Stimulated activated CD4-positive, alpha-beta T cell treated with anti-CD3 and anti-CD28 coated beads, Interleukin-4, amount 100 ng/mL, for 48 hours (primary cell): ENCODE measurements at places on chromosomes 5 and 9.
A peak's percentile ranks its signal among the peaks of the same experiment; 100 is the strongest.

GRCh38 chr5:89595056-89595455 is 712.1 kb upstream of the MEF2C start:
- DNase-seq: no peak

DNA sequence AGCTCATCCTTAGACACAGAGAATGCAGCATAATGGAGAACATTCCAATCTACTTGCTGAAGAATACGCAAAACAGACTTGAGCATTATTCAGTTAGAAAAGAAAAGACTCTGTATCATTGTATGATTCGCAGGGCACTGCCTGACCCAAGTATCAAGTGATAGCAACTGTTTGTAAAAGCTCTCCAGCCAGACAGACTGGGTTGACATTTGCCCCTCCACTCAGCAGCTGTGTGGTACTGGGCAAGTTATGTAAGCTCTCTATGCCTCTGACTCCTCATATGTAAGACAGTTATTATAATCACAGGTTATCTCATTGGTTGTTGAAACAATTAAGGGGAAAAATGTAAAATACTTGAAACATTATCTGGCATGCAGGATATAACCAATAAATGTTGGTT is 505.0 kb downstream of the ELAVL2 start:
- DNase-seq: no peak

DNA sequence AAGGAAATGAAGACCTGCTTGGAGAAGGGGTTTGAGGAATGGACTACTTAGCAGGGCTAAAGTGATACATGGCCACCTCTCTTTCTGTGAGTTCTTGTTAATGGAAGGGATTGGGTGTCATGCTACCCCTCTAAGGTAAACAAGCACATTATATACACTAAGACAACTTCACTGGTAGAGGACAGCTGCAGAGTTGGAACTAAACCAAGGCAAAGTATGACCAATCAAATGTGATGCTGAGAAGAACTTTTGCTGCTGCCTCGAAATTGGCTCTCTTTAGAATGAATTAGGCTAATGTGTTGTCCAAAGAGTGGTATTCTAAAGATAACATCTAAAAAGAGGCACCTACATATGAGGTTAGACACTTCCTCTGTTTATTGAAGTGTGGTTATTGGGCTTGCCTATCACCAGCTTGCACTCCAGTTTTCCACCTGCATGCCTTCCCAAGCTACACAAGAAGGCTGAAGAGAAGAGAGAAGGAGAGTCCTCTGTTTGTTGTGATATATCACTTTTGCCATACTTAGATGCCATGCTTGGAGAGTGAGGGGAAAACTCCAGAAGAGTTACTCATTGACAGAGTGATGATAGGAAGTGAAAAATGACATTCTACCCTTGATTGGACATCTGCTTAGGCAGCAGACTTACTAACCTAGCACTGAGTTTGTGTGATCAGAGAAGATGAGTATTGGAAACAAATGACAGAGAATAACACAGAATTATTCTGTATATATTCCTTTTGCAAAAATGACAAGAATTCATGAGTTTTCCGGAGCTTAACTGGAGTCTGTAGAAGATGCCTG is 536.1 kb downstream of the ZNF608 start:
- no peak for DNase-seq

DNA sequence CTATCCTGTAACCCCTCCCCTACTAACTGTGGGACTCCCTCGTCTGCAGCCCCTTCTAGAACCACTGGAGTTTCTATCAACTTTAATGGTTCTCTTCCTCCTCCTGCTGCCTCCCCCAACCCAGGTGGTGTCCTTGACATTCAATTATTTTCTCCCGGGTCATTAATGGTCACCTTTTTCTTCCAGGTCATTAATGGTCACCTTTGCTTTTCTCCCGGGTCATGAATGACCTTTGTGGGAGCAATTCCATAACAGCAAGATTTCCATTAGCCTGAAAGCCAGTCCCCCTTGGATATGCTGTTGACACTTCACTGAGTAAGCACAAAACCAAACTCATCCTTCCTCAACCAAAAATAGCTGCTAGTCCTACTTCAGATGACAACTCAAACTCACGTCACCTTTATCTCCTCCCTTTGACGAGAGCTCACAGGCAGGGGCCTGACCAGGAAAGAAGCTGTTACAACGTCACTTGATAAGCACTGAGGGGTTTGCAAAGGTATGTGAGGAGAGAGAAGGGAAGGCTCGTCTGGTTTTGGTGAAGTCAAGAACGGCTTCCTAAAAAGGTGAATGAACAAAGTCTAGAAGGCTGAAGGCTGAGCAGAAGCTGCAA is 10.9 kb downstream of the CCDC127 start:
- no peak for DNase-seq

- peak; percentile 50 for DNase-seq
Observed at GRCh38 chr9:33452828-33453271, 5.5 kb upstream of the AQP3 start.

DNA sequence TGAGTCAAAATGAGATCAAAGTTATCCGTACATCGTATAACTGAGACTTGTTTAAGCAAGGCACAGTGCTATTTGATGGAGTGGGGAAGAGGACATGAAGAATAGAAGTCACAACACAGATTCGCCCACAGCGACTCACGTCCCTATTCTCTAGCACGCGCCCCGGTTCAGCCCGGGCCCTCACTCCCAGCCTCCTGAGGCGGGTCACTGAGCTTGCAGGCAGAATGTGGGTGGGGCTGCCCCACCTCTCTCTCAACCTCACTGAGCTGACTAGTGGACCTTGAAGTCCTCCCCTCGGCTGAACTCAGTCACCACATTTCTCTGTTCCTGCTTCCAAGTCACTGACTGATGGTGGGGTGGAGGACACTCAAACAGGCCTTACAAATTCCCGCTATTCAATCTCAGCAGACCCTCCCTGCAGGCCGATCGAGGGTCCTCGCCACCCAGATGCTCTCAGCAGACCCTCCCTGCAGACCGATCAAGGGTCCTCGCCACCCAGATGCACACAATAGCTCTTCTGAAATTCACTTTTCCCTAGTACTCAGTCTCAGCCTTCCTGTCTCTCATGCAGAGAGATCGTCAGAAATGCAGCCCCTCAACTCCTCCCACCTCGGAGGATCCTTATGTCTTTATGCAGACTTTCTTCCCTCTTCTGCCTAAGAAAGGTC is 12.9 kb downstream of the GLDC start:
- DNase-seq: no peak

- DNase-seq: no peak
Observed at GRCh38 chr9:70589571-70590314, 175.3 kb upstream of the KLF9 start.

DNA sequence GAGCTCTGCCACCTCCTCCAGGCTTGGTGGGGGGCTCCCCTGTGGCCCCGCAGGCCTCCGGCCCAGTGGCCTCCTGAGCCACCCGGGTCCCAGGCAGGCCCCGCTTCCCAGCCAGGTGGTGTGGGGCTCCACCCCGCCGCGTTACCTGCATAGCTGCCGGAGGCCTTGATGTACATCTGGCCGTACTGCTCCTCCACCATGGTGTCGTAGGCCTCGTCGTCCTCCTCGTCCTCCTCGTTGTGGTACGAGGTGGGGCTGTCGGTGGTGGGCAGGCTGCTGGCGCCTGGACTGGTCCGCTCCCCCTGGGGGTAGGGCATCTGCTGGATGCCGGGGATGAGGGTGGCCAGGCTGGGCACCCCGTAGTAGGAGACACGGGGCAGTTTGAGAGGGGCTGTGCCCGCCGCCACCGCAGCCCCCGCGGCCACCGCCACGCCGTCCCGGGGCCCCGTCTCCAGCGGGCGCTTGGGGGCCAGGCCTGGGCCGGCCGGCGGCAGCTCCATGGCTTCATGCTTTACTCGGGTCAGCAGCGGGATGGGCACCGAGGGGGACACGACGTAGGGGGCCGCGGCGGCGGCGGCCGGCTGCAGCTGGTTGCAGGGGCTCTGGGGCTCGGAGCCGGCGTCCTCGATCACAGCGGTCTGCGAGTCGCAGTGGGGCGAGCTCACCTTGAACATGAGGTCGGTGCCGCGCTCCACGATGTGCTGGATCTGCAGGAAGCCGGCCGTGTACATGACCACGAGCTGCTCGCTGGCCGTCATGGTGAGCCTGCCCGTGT is 45.4 kb downstream of the NACC2 start:
- DNase-seq: no peak

GRCh38 chr9:127423934-127424675 is at the start of gene ZNF79:
ZNF79 (plus strand) TSS chr9:127424382; CDS start chr9:127424788, 406 bp downstream.
- DNase-seq: peak; percentile 92

DNA sequence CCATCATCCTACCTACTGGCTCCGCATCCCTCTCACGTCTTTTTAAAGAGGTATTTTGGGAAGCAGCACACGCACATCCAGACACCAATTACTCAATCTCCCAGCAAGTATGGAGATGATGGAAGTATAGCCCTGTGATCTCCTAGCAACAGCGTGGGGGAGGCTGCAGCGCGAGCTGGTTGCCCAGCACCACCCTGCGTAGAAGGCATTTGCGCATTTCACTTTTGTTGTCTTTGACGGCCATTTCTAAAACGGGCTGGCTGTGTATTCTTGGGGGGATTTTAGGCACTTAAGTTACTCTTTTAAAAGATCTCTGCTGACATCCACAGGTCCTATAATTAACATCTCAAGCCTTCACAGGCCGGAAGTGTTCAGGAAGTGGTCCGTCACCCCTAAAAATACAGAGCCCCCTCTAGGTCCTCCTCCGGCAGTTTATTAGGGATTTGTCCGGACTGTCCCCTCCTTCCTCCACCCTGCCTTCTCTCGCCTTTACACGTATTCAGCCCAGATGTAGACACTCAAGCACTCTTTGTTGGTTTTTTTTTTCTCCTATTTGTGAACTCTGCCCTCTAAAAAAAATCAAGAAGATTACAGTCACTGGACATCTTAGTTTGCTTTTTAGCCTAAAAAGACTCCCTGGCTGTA is 371.4 kb downstream of the NTRK2 start:
- DNase-seq: no peak

GRCh38 chr9:23573800-23574199 is 252.2 kb downstream of the ELAVL2 start:
- DNase-seq: no peak

DNA sequence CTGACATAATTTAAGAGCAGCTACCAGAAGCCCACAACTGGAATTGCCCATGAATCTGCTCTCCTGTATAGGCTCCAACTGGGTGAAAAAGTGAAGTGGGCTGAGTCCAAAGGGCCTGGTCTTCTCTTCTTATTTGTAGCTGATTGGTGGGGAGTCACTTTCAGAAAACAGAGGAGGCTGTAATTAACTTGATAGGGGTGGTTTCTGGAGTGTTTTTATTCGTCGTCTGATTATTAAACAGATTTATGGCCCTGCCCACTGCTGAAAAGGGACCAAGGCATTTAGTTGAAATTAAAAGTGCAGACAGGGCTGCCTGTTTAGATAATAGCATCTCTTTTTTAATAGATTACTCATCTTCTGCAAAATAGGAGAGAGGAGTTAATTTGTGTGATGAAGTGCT is 81.0 kb upstream of the SAP30L start:
- no peak for DNase-seq

DNA sequence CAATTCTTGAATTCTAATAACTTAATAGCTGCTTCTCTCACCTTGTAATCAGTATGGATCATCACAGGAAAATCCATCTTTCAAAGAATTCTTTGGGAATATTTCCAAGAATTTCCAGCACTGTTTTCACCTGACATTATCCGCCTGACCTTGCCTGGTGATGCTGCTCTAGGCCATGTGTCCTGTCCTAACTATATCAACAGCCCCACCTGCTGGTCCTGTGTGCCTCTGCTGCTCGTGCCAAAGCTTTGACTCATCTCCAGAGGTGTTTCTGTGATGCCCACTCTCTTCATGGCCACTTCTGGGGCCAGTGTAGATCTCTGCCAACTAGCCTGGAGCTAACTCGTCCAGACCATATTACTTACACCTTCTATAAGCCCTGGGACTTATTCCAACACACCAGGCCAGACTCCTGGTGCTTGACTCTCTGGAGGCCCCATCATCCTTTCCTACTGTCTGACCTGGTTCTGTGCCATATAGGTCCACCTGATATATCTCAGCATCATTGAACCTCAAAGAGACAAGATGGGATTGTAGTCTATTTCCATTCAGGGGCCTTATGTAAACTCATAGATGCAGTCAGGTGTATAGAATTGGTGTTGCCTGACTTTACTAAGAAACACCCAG is 67.5 kb upstream of the CKMT2 start:
- DNase-seq: peak; percentile 48

DNA sequence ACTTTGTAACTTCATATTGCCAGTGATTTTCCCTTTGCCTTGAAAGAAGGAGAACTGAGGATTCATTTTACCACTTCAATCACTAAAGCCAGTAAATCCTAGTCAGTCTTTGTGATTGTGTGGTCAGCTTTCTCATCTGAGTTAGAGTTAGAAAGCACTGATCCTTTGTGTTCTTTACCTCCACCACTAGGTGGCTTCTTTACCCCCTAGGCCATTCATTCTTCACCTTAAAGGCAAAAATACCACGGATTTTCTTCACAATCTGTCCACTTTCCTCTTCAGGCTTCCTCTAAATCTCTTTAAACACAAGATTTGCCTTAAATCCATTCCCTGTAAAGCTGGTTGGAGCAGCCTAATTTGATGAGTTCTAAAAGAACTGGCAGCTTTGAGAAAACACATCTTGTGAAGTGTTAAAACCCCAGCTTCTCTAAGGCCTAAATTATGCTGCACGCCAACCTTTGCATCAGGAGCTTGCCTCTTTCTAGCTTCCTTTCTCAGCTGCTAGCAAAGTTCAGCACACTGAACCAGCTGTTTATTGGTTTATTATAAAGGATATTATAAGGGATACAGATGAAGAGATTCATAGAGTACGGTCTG is 20.4 kb downstream of the BDP1 start:
- no peak for DNase-seq

- DNase-seq: no peak
Observed at GRCh38 chr9:87088192-87088591, 140.9 kb upstream of the GAS1 start.
